ENCODE measurements at places on chromosomes 6 and 20.

DNA sequence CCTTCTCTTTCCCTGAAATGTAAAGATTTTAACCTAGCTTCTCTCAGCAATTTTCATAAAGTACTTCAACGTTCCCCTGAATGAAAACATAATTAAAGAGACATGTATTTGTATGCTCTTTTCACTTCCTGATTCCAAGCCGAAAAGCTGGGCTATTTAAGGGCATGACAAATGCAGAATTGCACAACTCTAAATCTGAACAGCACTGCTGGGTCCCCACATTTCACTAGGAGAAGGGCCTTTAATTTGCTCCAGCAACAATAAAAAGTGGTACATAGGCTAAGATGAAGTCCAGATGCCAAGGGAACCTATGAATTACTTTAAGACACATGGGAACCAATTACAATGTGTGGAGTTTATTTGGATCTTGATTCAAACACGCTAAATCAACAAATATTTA is 42.0 kb downstream of the IRAK1BP1 start:
- no peak for DNase-seq

DNA sequence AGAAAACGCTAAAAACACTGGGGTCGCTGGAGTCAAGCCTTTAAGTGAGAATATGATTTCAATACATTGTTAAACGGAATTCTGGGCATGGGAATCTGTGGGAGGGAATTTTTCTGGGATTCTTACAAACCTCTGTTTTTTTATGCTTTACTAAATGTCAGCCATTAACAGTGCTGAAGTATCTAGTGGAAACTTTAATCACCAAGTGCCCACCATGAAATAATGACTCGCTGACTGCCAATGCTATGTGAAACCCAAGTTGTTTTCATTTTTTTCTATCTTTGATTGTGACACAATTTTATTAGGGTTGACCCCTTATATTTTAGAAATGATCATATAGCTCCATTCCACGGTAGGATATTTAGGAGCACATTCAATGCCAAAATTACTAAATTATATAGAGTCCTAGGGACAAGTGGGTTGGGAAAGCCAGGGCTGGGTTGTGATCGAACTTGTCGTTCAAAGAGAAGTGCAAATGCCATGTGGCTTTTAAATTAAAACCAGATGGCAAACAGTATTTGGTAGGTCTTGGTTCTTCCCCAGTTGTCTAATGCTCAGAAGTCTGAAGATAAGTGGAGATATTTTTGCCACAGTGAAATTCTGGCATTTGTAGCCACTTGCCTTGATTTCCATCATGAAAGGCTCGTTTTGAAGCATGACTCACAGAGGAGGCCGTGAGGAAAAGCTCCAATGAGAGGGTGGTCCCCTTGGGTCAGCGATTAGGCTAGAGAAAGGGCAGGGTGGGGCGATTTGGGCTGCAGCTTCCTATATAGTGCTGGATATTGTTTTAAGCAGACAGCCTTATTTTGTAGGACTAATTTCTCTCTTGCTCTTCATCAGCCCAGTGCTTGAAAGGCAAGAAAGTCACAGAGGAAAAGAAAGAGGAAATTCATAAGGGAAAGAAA is 254.4 kb upstream of the JAG1 start:
- no peak for DNase-seq

GRCh38 chr6:57183336-57183735 is 11.2 kb downstream of the BAG2 start:
- no peak for DNase-seq

DNA sequence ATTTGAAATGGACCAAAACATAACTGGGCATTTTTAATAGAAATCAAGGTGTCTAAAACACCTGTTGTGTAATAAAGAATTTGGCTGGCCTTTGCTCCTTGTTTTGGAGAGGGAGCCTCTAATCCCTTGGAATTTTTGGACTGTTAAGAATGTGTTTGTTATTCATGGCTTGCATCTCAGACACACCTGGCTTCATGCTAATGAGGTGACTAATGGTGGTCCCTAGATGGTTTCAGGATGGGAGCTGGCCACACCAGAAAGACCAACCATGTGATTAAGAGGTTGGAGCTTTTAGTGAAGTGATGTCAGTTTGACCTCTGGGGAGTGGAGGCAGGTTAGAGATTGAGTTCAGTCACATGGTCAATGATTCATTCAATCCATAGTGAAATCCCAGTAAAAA is 328.4 kb downstream of the DHX35 start:
- no peak for DNase-seq

DNA sequence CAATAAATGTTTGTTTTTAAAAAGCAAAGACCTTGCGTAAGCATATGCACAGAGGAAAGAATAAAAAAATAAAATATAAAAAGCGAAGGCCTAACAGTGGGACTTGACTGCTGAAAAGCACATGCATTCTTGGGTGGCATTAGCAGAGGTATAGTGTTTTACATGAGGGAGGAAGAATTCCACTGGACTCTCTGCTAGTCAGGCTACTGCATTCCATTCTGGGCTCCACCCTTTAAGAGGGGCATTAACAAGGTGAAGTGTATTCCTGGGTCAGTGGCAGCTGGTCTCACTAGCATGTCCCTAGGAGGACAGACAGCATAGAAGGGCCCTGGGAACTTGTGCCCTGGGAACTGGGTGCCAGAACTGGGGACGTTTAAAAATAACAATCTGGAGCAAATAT is 134.1 kb downstream of the SOBP start:
- DNase-seq = no peak

DNA sequence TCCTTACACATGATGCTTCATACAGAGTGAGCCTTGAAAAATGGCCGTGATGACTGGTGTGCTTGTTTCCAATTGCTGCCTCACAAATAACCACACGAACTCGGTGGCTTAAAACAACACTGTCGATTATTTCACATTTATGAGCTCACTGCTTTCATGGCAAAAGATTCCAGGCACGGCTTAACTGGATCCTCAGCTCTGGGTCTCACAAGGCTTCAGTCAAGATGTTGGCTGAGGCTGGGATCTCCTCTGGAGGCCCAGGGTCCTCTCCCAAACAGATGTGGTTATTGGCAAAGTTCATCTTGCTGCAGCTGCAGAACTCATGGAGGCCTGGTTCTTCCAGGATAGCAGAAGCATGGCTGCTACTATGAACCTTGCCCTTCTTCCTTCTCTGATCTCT is 144.6 kb downstream of the TFAP2C start:
- DNase-seq = peak; percentile 76

DNA sequence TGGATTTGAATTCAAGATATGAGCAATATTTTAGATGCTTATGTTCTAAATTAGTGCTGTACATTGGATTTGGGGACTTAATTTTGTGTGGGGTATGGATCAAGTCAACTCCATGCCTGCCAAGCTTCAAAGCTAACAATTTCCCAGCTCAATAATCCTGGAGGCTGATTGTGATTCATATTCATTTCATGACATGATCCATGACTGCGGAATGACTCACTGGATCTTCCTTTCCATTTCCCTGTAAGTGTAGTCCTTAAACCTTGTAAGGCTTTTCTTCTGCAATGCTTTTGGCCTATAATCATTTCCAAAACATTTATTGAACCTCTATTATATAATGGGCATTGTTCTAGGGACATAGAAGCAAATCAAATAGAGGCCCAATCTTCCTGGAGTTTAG is 44.7 kb upstream of the CCN2 start:
- DNase-seq = no peak

Measured in left forelimb (tissue), 1 donor.